ENCODE measurements at places on chromosomes 5 and 9. TPM values are rescaled to one million over a fixed set of nuclear protein-coding genes. Genes with fewer than 3 reads are reported as not detected.

DNA sequence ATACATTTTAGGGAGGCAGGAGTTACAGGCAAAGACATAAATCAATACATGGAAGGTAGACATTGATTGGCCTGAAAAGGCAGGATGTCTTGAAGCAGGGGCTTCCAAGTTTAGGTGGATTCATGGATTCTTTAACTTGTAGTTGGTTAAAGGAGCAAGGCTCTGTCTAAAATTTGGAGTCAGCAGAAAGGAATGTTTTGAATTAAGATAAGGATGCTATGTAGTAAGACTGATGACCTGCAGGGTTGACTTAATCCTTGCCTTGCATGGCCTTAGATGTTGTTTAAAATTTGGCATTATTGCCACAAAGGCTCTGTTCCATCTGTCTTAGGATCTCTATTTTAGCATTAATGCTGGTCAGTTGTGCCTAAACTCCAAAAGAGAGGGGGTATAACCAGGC, 171.3 kb downstream of the C5orf15 start:
- H3K36me3 ChIP-seq: no peaks in the 10 kb centered on the region
- H3K4me1 ChIP-seq: no peaks in the 10 kb centered on the region
- no peak overlapping the region for H3K27ac ChIP-seq
- no peaks in the 10 kb centered on the region for H3K27me3 ChIP-seq
- H3K4me3 ChIP-seq: no peak overlapping the region
- no peak for DNase-seq

Gene SPATA31E1
- not detected for total RNA-seq

- H3K27ac ChIP-seq: no peak overlapping the region
- no peaks in the 10 kb centered on the region for H3K27me3 ChIP-seq
- H3K36me3 ChIP-seq: no peaks in the 10 kb centered on the region
- DNase-seq: no peak
- peaks cover 12% of the 10 kb centered on the region for H3K4me1 ChIP-seq
Observed at GRCh38 chr9:85213650-85214607, 527.8 kb downstream of the AGTPBP1 start.

DNA sequence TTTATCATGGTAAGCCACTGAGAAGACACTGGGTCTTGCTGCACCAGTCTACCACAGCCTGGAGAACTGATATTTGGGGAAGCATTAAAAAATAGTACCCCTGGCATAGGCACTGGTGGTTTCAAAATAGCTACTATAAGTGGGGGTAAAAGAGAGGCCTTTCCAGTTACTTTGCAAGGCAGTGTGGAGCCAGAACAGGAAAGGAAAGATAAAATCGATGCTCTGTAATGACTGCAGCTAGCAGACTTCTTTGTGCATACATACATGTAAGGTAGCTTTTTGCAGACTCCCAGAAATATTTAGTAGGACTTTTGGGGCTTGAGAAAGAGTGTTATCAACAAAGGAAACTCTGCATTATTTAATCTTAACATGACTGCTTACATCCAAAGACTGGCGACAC, 31.3 kb upstream of the ALDOB start:
- H3K27me3 ChIP-seq: no peaks in the 10 kb centered on the region
- H3K4me3 ChIP-seq: no peak overlapping the region
- H3K4me1 ChIP-seq: no peaks in the 10 kb centered on the region

GRCh38 chr9:89534515-89535287, 36.8 kb upstream of the SEMA4D start:
- no peaks in the 10 kb centered on the region for H3K27me3 ChIP-seq
- no peak overlapping the region for H3K27ac ChIP-seq
- no peaks in the 10 kb centered on the region for H3K36me3 ChIP-seq
- H3K4me3 ChIP-seq: no peak overlapping the region
- no peak for DNase-seq

Gene ZFP2
- 0.35 TPM for total RNA-seq

GRCh38 chr9:73845539-73845938, 651.6 kb upstream of the RORB start:
- no peaks in the 10 kb centered on the region for H3K36me3 ChIP-seq
- H3K27ac ChIP-seq: no peak overlapping the region
- H3K27me3 ChIP-seq: no peaks in the 10 kb centered on the region
- no peak for DNase-seq
- no peaks in the 10 kb centered on the region for H3K4me1 ChIP-seq

- H3K27me3 ChIP-seq: no peaks in the 10 kb centered on the region
- peak overlapping the region; percentile 97 for H3K4me3 ChIP-seq
- DNase-seq: no peak
- peaks cover 97% of the 10 kb centered on the region for H3K4me1 ChIP-seq
- H3K27ac ChIP-seq: peak overlapping the region; percentile 99
Observed at GRCh38 chr9:33161589-33162132, 5.5 kb downstream of the B4GALT1 start.

All from esophagus squamous epithelium (tissue), 5 donors.